Activated CD4-positive, alpha-beta T cell treated with anti-CD3 and anti-CD28 coated beads, Interleukin-2, amount 50 U/mL, for 24 hours (primary cell): ENCODE measurements at places on chromosomes 2 and 18.

- no peak for DNase-seq
Measured at GRCh38 chr18:40897884-40898283, 1057.2 kb upstream of the PIK3C3 start.

GRCh38 chr2:27703638-27704341 lies 40.1 kb downstream of the SLC4A1AP start:
- DNase-seq, result peak; percentile 88

DNA sequence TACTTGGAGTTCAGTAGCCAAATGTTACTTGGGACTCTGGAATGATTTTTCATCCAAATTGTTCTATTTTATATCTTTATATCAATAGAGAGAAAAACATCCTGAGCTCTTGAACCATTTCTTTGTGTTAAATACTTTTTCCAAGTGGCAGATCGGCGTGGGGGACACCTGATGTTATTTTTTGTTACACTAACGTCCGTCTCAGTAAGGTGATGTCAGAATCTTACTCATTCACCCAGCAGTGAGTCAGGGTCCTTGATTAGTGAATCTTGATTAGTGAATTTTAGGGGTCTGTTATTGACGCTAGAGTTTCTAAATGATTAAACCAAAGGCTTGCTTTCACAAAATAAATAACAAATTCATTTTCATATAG lies 1.7 kb downstream of the MIB1 start:
- no peak for DNase-seq

DNA sequence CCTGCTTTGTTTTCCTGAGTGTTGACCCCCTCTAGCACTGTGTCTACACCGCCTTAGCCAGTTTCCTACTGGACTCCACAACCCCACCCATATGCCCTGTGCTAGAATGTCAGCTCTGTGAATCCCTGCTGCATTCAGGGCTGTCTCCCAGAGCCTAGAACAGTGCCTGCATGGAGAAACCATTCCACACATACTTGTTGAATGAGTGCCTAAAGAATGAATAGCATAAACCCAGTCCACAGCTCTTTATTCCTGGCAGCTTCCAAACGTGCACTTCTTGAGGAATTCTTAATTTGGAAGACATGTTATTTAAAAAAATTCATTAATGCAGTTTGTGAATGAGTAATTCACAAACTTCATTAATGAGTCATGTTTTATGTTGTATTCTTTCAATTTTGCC lies 6.5 kb upstream of the NAPG start:
- no peak for DNase-seq

DNA sequence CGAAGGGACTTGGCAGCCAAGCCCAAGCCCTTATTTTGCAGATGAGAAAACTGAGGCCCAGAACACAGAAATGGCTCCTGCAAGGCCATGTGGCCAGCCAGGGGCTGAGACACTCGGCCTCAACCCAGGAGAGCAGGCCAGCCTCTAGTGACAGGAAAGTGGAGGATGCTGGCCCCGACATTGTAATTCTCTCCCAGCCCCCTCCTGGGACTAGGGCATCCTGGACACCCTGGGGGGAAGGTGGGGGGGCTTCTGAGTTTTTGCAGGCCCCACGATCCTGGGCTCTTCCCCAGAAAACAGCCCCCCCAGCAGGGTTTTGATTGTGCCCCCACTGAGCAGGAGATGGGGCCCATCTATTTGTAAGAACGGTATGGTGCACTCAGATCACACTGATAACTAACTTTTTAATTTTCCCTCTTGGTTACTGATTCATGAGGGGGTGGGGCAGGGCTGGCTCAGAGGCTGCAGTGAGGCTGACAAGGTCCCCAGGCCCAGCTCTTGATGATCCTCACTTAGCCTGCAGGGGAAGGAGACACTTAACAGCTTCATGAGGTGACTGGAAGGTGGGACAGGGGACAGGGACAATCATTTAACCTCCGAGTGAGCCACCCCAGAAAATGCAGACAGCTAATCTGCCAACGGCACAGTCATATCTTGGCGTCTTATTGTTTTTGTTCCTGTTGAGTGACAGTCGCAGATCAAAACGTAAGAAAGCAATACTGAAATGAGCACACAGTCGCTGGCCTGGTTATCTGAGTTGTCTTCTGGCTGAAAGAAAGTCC lies 18.9 kb downstream of the SMAD7 start:
- no peak for DNase-seq
